ENCODE measurements at places on chromosomes 11 and 22.
A peak's percentile ranks its signal among the peaks of the same experiment; 100 is the strongest.

DNA sequence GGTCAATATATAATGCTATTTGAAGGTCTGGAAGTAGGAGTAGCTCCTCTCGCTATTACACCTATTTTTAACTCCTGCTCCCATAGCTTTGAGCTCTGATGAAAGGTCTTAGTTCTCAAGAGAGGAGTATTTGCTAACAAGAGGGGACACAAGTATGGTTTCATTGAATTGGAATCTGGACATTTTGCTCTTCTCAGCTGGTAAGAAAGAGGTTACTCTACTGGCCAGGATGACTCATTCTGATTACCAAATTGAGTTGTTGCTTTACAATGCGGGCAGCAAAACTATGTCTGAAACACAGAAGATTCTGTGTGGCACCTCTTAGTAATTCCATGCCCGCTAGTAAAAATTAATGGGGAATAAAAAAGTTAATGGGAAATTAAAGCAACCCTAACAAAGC lies 63.6 kb upstream of the EP300 start:
- DNase-seq = no peak

GRCh38 chr11:27642954-27643353 lies 57.3 kb downstream of the BDNF start:
- DNase-seq = no peak

DNA sequence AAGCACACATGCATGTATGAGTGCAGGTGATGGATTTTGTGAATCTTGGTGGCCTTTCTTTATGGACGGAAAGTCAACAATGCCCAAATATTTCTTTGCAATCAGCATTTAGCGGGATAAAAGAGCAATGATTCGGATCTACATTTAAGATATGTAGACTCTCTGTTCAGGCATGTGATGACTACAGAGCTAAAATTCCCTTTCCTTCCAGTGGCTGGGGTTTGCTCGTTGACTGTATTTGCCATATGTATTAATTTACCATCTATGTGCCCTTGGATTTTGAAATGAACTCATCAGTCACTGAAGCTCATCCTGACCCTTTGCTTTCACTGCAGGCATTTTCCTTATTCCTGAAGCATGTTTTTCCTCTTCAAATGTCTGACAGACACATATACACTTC lies 13.6 kb downstream of the BLID start:
- no peak for DNase-seq

DNA sequence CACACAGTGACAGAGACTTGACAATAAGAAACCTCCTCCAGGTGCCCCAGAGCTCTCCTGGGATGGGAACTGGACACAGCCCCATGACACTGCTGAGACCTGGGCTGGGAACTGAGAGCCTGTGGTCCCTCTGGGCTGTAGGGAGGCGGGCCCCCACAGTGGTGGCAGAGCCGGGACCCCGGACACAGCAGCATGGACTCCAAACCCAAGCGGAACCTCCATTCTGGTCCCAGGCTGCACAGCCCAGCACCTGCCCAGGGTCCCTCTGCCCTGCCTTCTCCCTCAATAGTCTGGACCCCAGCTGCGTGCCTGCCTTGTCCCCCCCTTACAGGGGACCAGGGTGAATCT lies 8.4 kb upstream of the APOBEC3H start:
- no peak for DNase-seq

DNA sequence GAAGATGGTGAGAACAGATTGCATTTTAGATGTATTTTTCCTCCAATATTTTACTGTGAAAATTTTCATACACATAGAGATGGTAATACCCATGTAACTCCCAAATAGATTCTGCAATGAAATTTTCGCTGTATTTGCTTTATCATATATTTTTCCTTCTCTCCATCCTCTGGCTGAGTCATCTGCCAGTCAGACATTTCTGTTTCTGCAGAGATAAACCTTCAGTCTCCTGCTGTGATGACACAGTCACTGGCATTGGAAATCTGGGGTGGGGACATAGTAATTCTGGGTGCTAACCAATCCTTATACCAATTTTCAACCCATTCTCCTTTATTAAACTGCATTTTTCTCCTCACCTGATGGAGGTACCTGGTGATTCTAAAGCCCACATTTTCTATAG lies 33.7 kb downstream of the SVIP start:
- DNase-seq = no peak

DNA sequence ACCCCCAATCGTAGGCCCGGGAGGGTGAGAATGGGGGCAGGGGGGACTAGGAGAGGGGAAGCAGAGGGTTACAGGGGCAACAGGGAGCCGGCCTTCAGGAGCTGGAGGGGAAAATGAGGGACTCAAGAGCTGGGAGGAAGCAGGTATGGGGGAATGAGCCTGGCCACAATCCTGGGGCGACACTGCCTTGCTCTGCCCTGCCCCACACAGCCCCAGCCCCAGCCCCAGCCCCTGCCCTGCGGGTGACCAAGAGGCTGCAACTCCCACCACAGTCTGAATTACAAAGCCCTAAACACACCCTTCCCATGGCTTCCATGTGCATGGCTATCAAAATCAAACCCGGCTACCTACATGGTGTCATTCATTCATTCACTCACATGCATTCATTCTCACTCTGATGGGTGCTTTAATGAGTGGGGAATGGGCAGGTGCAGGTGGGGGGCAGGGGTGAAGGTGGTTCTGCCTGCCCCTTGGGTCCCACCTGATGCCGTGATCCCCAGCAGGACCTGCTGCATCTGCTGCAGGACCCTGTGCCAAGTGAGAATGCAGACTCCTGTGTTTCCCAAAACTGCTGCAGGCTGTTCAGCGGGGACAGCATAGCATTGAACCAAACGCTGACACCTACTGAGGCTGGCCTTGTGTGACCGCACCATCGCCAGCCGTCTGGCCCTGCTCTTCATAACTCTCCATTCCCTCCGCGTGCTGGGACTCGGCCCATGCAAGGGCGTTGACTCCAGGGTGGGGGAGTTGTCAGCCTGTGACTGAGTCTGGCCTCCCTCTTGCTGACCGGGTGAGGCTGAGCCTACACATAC lies 9.5 kb upstream of the LINC01488 start:
- DNase-seq = no peak

DNA sequence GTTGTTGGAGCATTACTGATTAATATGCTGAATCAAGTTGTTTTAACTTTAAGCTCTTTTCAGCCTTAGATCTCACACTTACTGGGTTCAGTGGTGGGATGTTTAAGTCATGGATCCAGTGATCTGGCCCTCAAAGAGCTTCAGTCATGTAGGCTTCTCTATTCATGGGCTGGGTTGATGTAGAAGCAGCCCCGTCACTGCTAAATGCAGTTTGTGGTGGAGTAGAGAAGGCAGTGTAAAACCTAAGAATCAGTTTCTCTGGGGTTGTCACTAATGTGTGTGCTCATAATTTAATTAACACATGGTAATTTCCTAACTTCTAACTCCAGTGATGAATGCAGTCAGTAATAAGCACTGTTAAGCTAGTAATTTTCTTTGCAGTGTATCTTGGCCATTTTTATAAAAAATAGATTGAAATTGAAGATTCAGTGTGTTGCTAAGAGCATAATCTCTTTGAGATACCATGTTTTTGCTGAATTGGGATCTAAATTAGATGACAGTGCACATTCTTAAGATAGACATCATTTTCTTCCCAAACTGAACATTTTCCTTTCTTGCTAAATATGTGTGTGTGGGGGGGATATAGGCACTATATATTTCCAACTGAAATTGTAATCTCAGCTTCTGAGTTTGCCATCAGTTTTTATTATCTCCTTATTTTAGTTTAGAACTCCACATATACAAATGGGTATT lies 9.0 kb downstream of the SPCS2 start:
- DNase-seq = no peak

DNA sequence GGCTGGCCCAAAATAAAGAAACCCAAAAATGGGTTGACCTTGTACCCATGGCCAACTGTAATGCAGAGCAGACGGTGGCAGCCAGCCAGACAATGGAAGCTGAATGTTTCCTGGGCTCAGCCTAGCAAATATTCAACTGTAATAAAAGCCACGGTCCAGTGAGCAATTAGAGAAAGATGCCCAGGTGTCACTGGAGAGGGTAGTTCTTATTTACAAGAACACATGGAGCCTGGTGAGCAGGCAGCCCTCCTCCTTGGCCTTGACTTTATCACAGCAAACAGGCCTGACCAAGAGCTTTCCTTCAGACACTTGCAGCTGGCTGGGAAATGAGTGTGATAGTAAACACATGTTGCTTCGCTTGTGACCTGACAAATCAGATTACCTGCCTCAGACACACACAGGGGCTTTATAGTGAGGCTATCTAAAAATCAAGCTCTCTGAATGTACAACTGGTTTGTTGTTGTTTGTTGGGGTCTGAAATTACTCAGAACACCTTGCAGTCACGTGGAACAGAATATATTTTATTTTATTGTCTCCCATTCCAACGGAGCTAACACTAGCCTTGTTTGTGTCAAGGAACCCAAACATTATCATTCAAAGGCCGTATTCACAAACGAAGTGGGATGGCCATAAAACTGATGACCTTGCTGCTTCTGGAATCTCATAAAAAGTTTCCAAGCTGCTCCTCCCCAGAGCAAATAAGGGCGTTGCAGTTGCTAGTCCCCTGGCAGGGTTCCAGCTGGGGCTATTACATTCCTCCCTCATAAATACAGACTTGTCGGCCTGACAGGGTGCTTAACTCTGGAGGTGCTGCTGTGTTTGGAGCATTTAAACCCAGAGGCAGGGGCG lies 161.1 kb downstream of the BBOX1 start:
- peak; percentile 47 for DNase-seq

- no peak for DNase-seq
Measured at GRCh38 chr11:25816411-25816810, 515.5 kb upstream of the ANO3 start.

- no peak for DNase-seq
Measured at GRCh38 chr22:45268167-45268957, 16.4 kb upstream of the UPK3A start.

- no peak for DNase-seq
Measured at GRCh38 chr22:50317178-50317577, 9.6 kb downstream of the DENND6B start.

GRCh38 chr22:36184433-36185025 lies 17.1 kb downstream of the APOL4 start:
- DNase-seq = no peak

GRCh38 chr11:36019005-36019596 lies 75.2 kb downstream of the LDLRAD3 start:
- DNase-seq = no peak

- no peak for DNase-seq
Measured at GRCh38 chr11:65927904-65928397, 8.7 kb downstream of the DRAP1 start.

- DNase-seq = no peak
Measured at GRCh38 chr22:49953027-49953679, 7.4 kb upstream of the PIM3 start.

GRCh38 chr11:9250139-9250582 lies 15.0 kb downstream of the DENND5A start:
- DNase-seq = no peak

GRCh38 chr11:120431633-120432032 lies 79.9 kb upstream of the GRIK4 start:
- no peak for DNase-seq

DNA sequence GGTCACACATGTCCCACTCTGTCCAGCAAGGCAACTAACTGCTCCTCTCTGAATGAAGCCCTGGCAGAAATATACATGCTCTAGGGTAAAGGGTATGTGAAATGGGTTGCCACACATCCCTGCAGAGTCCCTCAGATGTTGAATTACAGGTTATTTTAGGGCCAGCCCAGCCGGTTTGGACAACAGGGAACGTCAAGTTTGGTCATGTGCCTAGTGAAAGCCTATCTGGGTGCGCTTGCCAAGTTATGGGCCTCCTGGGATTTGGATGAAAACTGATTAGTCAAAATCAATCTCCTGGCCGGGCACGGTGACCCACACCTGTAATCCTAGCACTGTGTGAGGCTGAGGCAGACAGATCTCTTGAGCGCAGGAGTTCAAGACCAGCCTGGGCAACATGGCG lies 10.4 kb downstream of the AP1B1 start:
- DNase-seq = no peak

GRCh38 chr11:123235656-123236261 lies 40.7 kb upstream of the CLMP start:
- DNase-seq = no peak

- no peak for DNase-seq
Measured at GRCh38 chr11:128053981-128054931, 533.1 kb downstream of the ETS1 start.

- no peak for DNase-seq
Measured at GRCh38 chr11:131624531-131624930, 254.1 kb downstream of the NTM start.

DNA sequence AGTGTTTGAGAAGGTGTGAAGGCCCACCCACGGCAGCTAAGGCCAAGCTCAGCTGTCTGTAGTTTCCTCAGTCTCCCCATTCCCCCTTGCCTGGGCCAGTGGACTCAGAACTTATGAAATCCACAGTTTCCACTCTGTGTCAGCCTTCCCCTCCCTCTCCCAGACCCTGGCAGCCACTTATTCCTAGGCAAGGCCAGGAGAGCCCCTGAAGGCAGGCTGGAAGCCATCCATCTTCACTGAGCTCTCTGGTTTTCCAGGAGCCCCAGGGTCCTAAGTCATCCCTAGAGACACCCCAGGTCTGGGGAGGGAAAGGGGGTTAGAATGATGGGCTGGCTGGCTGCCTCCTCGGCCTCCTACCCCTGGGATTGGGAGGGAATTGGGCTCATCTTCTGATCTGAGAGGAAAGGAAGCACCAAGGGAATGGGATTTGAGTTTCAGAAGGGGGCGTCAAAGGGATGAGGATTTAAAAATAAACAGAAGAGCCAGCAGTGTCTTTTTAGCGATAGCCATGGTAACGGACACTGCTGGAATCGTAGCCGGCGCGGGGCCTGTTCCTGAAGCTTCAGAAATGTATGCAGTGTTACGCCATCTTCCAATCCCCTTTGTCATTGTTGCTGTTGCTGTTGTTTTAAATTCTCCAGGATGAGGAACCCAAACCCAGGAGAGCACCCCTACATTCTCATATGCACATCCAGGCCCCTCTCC lies 561.1 kb upstream of the CADM1 start:
- DNase-seq = no peak
